ENCODE measurements at places on chromosomes 6 and 20. TPM values are rescaled to one million over a fixed set of nuclear protein-coding genes. Genes with fewer than 3 reads are reported as not detected.
A peak's percentile ranks its signal among the peaks of the same experiment; 100 is the strongest.

DNA sequence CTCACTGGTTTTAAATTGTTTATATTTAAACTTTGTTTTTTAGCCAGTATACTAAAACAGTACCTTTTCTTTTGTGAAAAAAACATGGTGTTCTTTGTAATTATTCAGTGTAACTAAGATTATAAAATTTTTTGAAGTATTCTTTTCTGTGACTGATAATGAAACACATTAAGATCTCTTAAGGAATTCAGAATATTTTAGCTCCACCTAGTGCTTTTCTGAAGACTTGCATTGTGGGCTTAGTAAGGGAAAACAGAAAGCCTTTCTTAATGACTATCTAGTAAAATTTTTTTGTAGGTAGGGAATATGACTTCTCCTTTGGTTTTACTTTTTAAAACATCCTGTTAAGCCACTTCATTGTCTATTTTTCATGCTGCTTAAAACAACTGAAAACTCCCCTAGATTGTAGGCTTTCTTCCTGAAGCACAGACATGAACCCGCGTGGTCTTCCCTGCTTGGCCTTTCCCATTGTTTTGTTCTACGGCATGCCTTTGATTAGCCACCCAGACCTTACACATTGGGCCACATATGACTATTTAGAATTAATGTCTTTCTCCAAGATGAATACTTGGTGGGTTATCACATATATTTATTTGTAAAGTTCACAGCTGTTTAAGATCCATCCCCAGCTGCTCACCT is 72.1 kb downstream of the AFDN start:
- H3K27ac ChIP-seq = no peak overlapping the region
- no peaks in the 10 kb centered on the region for H3K4me1 ChIP-seq
- H3K4me3 ChIP-seq = no peak overlapping the region
- peak; percentile 24 for DNase-seq
- H3K27me3 ChIP-seq = no peaks in the 10 kb centered on the region

- no peak overlapping the region for H3K27ac ChIP-seq
- H3K27me3 ChIP-seq = no peaks in the 10 kb centered on the region
- no peak overlapping the region for H3K4me3 ChIP-seq
- no peak for DNase-seq
- peaks cover 27% of the 10 kb centered on the region for H3K36me3 ChIP-seq
Observed at GRCh38 chr20:32727683-32728082, 15.6 kb downstream of the COMMD7 start.

RTF2 gene
- 89.1 TPM for total RNA-seq

DNA sequence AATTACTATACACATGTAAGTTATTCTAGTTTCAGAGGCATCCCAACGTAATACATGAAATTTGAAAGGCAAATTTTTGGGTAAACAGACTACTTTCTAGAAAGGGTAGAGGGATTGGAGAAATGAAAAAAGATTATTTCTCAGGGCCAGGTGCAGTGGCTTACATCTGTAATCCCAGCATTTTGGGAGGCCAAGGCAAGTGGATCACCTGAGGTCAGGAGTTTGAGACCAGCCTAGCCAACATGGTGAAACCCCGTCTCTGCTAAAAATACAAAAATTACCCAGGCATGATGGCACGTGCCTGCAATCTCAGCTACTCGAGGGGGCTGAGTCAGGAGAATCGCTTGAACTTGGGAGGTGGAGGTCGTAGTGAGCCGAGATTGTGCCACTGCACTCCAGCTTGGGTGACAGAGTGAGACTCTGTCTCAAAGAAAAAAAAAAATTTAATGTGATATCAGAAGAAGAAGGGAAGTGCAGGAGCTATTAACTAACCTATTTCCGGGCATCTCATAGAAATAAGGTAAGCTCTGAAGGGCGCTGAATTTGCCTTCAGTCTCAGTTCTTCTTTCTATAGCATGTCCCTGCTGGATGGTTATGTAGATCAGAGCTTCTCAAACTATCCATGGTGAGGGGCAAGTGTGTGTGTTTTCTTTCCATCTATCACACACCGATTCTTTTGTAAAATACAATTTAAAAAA is 100.3 kb upstream of the MTHFD1L start:
- H3K4me1 ChIP-seq = no peaks in the 10 kb centered on the region
- no peak overlapping the region for H3K4me3 ChIP-seq
- H3K36me3 ChIP-seq = no peaks in the 10 kb centered on the region
- no peak for DNase-seq
- H3K27me3 ChIP-seq = no peaks in the 10 kb centered on the region
- no peak overlapping the region for H3K27ac ChIP-seq

DNA sequence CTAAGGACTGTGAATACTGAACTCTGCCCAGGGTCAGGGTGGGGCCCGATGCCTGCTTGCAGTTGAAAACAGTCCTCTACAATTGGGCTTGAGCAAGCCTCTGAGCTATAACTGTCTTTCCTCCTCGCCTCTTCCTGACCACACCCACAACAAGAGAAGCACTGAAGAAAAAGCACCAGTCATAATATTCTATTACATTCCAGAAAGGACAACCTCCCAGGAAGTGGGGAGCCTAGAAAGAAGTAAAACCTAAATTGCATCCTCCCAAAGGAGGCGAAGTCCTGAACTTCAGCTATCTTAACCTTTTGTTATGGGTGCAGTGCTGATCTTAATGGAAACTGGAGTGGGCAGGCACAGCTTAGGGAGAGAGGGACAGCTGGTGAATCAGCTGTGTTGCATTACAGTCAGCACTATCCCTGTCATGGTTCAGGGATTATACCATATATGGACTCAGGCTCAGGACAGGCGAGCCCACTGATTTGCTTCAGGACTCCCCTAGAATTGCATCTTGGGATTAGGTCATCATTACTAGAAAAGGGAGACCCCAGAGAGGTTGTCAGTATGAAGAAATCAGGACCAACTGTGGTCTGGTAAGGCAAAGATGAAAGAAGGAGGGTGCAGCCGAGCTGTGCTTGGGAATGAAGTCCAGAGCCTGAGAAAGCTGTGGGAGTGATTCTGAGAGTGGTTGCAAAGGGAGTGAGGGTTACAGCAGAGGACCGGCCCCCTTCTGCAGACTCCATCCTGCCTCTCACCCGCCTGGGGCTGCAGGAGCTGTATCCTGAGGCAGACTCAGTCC is 18.3 kb upstream of the TRAM2 start:
- H3K27me3 ChIP-seq = no peaks in the 10 kb centered on the region
- peaks cover 8% of the 10 kb centered on the region for H3K4me1 ChIP-seq
- DNase-seq = no peak
- no peak overlapping the region for H3K27ac ChIP-seq

GRCh38 chr20:53157443-53158408 is 185.6 kb downstream of the TSHZ2 start:
- H3K27ac ChIP-seq = no peak overlapping the region
- peak; percentile 61 for DNase-seq
- H3K27me3 ChIP-seq = no peaks in the 10 kb centered on the region

PRR18 gene
- total RNA-seq = not detected

DNA sequence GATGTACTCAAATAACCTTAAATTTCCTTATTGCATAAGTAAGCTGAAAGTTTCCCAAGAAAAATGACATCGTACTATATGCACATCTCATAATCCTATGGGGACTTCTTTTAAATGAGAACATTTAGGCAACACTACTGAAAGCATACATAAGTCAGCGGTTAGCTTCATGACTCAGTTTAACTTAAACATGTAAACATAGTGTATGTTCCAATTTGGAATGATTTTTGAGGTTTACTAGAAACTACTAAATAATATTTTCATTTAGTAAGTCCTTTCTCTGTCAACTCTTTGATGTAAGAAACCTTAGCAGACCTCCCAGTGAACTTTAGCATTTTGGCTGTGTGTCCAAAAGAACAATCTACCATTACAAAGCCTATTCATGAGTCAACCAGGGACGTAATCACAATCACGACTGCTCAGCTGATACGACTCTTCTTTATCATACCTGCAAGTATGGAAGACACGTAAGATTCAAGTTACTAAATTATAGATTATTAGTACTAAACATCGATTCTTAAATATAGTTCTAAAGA is 19.3 kb downstream of the HIVEP2 start:
- no peaks in the 10 kb centered on the region for H3K36me3 ChIP-seq
- H3K27ac ChIP-seq = peak overlapping the region; percentile 100
- H3K27me3 ChIP-seq = no peaks in the 10 kb centered on the region
- peak; percentile 47 for DNase-seq
- H3K4me3 ChIP-seq = no peak overlapping the region
- peaks cover 6% of the 10 kb centered on the region for H3K4me1 ChIP-seq

DNA sequence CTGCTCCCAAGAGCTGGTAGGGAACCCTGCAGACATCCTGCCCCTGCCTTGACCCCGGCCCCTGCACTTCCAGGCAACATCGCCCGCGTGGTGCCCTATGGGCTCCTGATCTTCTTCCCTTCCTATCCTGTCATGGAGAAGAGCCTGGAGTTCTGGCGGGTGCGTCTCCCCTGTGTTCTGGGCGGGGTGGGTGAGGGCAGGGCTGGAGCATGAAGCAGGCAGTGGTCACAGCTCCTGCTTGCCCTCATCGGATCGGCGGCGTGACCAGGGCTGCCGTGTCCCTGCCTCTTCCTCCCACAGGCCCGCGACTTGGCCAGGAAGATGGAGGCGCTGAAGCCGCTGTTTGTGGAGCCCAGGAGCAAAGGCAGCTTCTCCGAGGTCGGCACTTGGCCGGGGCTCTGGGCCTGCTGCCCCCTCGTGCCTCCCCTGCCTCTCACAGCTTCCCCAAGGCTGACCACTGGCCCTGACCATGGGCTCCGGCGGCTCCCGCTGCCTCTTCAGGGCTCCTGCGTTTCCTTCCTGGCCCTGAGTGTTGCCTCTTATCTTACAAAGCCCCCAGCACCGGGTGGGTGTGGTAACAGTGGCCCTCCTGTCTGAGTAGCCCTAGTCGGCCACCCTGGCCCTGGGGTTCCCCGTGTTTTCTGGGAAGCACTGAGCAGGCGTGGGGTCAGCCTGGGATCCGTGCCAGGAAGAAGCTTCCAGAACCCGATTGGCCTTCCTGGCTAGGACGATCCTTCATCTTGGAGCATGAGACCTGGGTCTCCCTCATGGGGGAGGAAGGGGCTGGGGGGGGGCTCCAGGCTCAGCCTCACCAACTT is 8.0 kb upstream of the TNFRSF6B start:
- H3K27me3 ChIP-seq = no peaks in the 10 kb centered on the region
- no peak overlapping the region for H3K27ac ChIP-seq
- DNase-seq = no peak
- no peaks in the 10 kb centered on the region for H3K36me3 ChIP-seq
- H3K4me1 ChIP-seq = peaks cover 24% of the 10 kb centered on the region

GRCh38 chr6:39078695-39079094 is 30.1 kb downstream of the GLP1R start:
- no peaks in the 10 kb centered on the region for H3K36me3 ChIP-seq
- DNase-seq = peak; percentile 6
- no peak overlapping the region for H3K4me3 ChIP-seq
- no peaks in the 10 kb centered on the region for H3K27me3 ChIP-seq
- no peak overlapping the region for H3K27ac ChIP-seq
- H3K4me1 ChIP-seq = no peaks in the 10 kb centered on the region

- H3K36me3 ChIP-seq = no peaks in the 10 kb centered on the region
- no peaks in the 10 kb centered on the region for H3K4me1 ChIP-seq
- no peaks in the 10 kb centered on the region for H3K27me3 ChIP-seq
- no peak for DNase-seq
- H3K4me3 ChIP-seq = no peak overlapping the region
- no peak overlapping the region for H3K27ac ChIP-seq
Observed at GRCh38 chr6:147055821-147056392, 148.3 kb upstream of the STXBP5 start.

GRCh38 chr20:2446845-2447244 is 23.7 kb downstream of the SNRPB start:
- H3K4me3 ChIP-seq = no peak overlapping the region
- no peak for DNase-seq
- H3K27ac ChIP-seq = no peak overlapping the region
- H3K4me1 ChIP-seq = no peaks in the 10 kb centered on the region
- H3K36me3 ChIP-seq = no peaks in the 10 kb centered on the region

GRCh38 chr6:157169226-157169625 is 154.1 kb downstream of the TMEM242 start:
- DNase-seq = no peak
- no peaks in the 10 kb centered on the region for H3K4me1 ChIP-seq
- H3K27ac ChIP-seq = no peak overlapping the region
- no peak overlapping the region for H3K4me3 ChIP-seq
- peaks cover 21% of the 10 kb centered on the region for H3K36me3 ChIP-seq
- no peaks in the 10 kb centered on the region for H3K27me3 ChIP-seq

DNA sequence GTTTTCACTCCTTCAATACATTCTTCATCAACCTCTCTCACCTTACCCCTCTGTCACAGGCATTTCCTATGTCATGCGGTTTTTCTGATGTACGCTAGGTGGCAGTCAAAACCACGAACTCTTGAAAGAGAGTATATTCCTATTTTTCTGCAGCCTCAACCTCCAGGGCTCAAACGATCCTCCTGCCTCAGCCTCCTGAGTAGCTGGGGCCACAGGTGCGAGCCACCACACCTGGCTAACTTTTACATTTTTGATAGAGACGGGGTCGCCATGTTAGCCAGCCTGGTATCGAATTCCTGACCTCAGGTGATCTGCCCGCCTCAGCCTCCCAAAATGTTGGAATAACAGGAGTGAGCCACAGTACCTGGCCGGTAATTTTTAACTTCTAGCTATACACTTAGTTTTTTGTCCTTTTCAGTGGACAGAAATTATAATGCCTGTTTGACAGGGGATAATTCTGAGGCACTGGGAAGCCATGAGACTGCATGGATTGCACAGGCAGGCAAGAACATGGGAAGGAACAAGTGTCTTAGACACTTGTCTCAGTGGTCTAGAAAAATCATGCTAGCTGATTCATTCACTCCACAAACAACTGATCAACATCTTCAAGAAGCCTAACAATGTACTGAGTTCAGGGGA is 22.5 kb upstream of the HFE start:
- peak; percentile 19 for DNase-seq
- H3K36me3 ChIP-seq = no peaks in the 10 kb centered on the region
- H3K27me3 ChIP-seq = no peaks in the 10 kb centered on the region
- H3K27ac ChIP-seq = no peak overlapping the region
- no peaks in the 10 kb centered on the region for H3K4me1 ChIP-seq

GRCh38 chr20:39851459-39851858 is 837.6 kb downstream of the MAFB start:
- H3K27ac ChIP-seq = no peak overlapping the region
- H3K4me3 ChIP-seq = no peak overlapping the region
- no peaks in the 10 kb centered on the region for H3K27me3 ChIP-seq

GRCh38 chr6:150684161-150684560 is 84.5 kb downstream of the PLEKHG1 start:
- no peaks in the 10 kb centered on the region for H3K27me3 ChIP-seq
- H3K27ac ChIP-seq = peak overlapping the region; percentile 56
- H3K4me3 ChIP-seq = no peak overlapping the region

Measured in natural killer cell (primary cell).